ENCODE measurements at places on chromosomes 4 and X. TPM values are rescaled to one million over a fixed set of nuclear protein-coding genes. Genes with fewer than 3 reads are reported as not detected.

The ZDHHC15 gene
- total RNA-seq = 0.27 TPM

The NAA11 gene
- 7.1 TPM for total RNA-seq

The HHIP gene
- 0.16 TPM for total RNA-seq

The ARHGAP36 gene
- total RNA-seq = 0.46 TPM

The BMPR1B gene
- 5.9 TPM for total RNA-seq

The SEC24B gene
- total RNA-seq = 12.1 TPM

Data from H4 (cell line).